ENCODE measurements at places on chromosomes 16 and 17.
A peak's percentile ranks its signal among the peaks of the same experiment; 100 is the strongest.

GRCh38 chr17:66540131-66540781 lies 237.8 kb downstream of the PRKCA start:
- no peak for DNase-seq

DNA sequence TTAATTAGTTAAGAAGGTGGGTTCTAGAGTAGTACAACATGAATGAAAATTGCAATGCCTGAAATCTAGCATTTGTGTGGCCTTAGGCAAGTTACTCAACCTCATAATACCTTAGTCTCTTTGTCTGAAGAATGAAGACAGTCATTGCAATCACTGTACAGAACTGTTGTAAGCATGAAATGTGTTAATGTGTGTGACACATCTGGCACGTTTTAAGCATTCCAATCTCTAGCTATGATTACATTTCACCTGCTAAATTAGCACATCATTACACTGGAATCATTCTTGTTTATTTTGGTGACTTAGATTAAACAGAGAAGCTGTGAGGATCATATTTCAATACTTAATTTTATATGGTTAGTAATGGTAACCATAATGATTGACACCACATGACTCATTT lies 629.7 kb upstream of the KIF2B start:
- DNase-seq, result no peak

DNA sequence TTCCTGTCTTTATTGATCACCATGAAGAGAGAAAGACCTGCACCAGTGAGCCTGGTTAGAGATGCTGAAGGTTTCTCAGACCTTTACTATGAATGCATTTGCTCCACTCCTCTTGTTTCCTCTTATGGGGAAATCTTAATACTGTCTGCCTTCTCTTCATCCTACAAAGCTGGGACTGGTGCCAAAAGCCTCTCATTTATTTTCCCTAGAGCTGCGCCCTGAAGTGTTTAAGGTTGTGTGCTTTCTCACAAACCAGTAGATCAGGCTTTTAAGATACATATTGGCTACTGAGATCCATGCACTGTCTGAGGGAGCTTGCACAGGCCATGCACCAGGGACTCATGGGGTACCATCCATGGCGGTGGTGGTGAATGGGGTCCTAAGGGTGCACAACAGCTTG lies 286.1 kb upstream of the PMFBP1 start:
- no peak for DNase-seq

- no peak for DNase-seq
Measured at GRCh38 chr16:73543331-73543969, 495.5 kb upstream of the ZFHX3 start.

DNA sequence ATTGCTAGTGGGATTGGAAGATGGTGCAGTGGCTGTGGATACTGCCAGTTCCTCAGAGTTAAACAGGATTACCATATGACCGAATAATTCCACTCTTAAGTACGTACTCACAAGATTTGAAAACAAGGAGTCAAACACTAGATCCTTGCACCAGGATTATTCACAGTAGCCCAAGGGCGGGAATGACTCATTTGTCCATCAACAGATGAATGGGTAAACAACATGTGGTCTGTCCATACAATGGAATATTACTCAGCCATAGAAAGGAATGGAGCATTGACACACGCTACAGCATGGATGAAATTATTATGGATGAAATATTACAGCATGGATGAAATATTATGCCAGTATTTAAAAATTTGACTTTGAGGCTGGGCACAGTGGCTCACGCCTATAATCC lies 9.1 kb upstream of the MAPK8IP3 start:
- no peak for DNase-seq

DNA sequence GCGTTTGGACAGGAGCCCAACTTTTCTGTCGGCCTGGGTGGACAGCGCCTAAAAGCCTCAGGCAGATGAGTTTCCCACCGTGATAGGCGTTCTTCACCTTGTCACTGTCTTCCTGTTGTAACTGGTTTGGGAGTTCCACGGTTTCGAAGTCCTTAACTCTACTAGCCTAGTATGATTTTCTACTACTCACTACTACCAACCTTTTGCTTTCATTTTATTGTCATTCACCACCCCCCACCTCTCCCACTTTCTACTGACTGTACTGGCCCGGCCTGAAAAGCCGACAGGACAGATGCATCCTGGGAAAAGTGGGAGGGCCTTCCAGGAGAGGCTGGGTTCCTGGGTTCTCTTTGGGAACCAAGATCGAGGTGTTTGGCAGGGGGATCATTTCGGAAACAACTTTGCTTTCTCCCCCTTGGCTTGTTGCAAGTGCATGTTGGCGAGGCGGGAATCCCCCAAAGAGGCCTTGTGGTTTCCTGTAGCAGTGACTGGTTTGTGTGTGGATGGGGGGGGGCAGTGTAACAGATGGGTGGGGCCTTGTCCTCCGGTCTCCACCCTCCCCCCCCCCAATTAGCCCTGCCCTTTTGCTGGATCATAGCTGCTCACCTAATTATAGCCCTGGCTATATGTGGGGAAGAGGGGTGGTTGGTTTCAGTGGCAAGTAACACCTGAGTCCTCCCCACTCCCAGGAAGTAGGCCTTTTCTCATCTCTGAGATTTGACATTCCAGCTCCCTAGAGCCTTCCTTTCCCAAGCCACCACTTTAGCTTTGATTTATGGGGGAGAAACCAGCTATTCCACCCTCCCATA lies 1.4 kb downstream of the EIF5A start:
- DNase-seq, result peak; percentile 80

All from activated T-helper 1 cell treated with anti-CD3 and anti-CD28 coated beads, Interleukin-12 subunit alpha, Interleukin-12 subunit beta, Interleukin-2, Interleukin-4 antibody, amounts not matched to agents 30 ng/mL and 10 ng/mL and 1 ng/mL, durations not matched to agents 14 hours and 24 hours and 36 hours (primary cell).